NCI-H146 (cell line): ENCODE measurements at places on chromosomes 1 and 21.

- DNase-seq = no peak
These were observed 633 bp upstream of the PPFIA4 start for GRCh38 chr1:203025686-203026030.

- DNase-seq = no peak
These were observed 17.2 kb upstream of the SLC19A1 start for GRCh38 chr21:45559216-45560105.

DNA sequence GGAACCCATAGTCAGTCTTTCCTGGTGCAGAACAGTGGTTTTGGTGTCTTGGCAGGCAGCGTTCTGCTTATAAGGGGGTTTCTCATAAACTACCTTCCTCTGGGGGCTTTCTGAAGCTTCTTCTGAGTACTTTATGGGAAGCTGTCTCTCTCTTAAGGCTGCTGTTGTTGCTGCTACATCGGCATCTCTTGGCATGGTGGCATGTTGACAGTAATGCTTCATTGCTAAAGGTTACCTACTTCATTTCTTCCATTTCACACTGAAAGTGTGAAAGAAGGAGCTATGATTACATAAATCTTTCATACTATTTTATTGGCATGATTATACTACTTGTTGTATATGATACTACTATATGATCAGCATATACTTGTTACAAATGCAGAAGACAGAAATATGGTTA, 6.3 kb upstream of the MAP10 start:
- no peak for DNase-seq

- no peak for DNase-seq
These were observed 261.6 kb upstream of the TMEM51 start for GRCh38 chr1:14891991-14892390.

DNA sequence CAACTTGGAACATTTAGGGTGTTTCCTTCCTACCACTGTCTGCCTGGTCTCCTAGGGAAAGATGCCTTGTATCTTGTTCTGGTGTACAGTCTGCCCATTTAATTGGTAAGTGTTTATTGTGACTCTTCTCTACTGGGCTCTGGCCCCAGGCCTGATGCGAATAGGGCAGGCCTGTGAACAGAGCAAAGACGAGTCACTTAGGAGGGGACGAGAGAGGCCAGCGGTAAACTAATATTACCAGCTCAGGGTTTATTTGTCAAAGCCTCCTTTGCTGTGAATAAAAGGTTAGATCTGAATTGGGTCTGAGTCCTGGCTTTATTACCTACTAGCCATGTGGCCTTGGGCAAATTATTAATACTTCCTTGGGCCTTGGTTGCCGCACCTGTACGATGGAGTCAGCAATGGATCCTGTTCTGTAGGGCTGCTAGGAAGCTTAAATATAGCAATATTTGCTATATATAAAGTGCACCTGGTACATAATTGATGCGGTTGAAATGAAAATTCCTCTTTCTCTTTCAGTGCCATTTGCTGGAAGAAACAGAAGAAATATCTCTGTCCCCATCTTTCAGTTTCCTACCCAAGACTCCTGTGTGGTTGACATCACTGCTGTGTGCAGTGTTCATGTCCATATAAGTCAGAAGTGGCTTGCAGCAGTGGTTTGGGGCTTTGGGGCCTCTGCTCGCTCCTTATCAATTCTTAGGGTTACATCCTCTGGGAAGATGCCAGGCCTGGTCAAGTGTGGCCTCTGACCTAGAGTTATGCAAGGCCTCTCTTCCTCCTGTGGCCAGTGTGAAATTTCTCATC, 32.4 kb downstream of the MAPKAPK2 start:
- DNase-seq = no peak

- DNase-seq = no peak
These were observed 271.8 kb downstream of the HLX start for GRCh38 chr1:221150996-221151395.

GRCh38 chr1:178564086-178564782, 51.3 kb downstream of the TEX35 start:
- no peak for DNase-seq

DNA sequence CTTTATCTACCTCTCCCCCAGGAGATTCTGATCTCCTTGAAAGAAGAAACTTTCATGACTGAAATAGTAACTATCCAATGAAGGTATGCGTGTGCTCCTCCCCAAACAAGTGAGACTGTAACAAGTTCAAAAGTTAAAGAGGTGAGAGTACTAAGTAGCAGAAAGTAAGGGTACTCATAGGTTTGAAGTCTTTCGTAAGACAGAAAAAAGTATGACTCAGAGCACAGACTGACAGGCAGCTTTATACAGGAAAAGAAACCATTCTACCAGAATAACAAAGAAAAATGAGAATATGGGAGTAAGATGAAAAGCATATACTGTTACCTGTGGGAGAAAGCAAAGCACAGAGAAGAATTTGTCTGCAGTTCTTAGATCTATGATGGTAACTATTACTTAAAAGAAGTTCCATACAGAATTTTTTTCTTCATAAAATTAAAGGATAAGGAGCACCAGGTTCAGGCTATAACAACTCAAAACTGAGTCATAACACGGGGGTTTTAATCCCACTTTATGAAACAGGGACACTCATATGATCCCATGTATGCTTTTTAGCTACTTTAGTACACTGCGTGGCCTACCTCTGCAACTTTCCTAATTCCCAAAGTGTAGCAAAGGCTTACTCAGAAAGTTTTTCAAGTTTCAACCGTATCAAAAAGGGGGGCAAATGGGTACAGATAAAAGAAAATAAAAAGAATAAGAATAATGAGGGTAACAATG, 52.0 kb downstream of the FOXJ3 start:
- no peak for DNase-seq

- DNase-seq = no peak
These were observed 231.8 kb downstream of the KCNH1 start for GRCh38 chr1:210901981-210902770.

- DNase-seq = no peak
These were observed 1.5 kb downstream of the GCLM start for GRCh38 chr1:93907718-93908117.

GRCh38 chr1:174049514-174049913, 27.4 kb upstream of the RC3H1 start:
- no peak for DNase-seq

DNA sequence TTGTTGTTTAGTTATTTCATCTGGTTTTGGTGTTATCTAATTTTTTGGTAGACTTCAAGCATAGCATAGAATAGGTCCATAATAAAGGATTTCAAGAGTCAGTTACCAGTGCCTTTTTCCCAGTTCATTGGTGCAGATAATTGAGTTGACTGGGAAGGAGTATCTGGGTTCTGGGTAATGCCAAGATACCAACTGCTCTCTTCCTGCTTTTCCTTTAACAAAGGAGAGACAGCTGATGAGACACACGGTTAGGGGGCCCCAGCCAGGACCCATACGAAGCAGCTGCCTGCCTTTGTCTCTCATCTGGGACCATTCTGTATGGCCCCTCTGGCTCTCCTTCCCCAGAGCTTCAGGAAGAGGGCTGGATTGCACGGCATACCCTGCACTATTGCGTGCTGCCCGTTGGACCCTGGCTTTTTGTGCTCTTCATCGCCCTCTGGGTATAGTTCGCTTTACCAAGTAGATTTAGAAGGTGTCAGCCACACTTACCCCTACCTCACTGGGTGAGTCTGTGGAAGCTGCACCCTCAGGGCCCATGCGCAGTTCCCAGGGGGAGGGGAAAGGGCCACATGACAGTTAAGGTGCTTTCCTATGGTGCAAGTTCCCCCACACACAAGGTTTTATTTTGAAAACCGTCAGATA, 7.0 kb downstream of the NAV1 start:
- DNase-seq = peak; percentile 63

- no peak for DNase-seq
These were observed 10.8 kb downstream of the FMO5 start for GRCh38 chr1:147214325-147214724.

DNA sequence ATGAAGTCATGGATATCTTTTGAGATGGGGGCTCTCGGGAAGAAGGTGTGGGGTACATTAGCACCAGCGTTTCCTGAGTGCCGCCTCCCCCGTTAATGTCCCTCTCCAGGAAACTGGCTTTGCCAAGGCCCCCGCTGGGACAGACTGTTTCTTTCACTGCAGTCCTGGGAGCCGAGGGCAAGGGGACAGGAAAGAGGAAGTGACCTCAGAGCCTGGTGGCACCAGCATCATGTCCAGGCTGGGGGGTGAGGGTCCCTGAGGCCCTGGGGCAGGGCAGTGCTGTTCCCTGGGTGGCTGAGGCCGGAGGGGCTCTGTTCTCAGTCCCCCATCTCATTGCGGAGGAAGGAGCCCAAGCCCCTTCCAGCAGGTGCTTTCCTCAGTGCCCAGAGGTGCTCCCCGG, 5.8 kb downstream of the PFKL start:
- no peak for DNase-seq

DNA sequence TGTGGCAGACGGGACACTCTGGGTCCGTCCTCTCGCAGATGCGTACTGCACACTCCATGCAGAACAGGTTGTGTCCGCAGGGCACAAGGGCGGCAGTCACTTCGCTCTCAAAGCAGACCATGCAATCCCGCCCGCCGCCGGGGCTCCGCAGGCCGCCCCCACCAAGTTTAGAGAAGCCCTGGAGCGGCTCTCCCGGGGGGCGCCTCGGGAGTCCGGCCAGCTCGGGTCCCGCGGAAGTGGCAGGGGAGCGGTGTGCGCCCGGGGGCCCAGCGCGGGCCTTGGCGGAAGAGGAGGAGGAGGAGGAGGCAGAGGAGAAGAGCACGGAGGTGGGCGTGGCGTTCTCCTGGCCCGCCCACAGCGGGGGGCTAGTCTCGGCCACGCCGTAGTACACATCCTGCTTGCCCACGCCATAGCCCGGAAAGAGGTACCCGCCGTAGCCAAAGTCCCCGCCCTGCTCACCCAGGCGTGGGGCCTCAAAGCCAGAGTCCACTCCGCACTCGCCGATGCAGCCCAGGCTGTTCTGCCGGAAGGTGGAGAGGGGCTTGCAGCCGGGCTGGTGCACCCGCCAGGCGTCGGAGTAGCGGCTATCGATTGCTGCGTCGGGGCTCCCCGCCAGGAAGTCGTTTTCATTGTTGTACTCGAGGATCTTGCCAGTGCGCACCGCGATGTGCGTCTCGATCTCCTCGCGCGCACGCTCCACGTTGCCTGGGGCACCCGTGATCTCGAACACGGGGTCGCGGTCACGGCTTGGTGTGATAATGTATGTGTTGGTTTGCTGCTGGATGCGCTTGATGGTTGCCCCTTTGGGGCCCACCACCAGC, 5.4 kb downstream of the MEX3A start:
- DNase-seq = no peak

DNA sequence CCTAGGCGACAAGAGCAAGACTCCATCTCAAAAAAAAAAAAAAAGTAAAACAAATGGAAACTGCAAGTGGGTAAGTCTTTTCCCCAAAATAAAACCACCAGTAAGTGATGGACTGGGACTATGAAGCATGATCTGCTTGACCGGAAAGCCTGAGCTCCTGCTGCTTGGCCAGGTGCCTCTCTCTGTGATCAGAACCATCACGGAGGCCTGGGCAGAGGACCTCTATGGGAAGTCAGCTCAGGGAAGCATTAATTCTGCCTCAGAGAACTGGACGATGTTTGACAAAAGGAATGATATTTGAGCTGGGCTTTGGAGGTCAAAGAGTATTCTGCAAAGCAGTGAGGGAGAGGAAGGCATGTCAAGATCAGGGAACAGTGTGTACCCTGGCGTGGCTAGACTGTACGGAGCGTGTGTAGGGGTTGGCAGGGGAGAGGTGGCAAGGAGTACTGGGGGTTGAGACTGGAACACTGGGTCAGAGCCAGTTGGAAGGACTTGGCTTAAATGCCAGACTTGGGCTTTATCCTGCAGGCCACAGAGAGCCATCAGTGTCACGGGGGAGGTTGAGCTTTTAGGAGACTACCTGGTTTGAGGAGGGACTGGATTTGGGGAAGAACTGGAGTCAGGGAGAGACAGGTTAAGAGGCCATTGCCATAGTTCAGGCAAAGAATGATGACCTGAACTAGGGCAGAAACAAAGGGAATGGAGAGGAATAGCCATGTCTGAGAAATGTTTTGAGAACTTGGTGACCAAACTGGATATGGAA, 16.4 kb downstream of the ATP1A2 start:
- DNase-seq = no peak

GRCh38 chr1:3625151-3625907, 514 bp downstream of the TPRG1L start:
- DNase-seq = peak; percentile 69

- peak; percentile 42 for DNase-seq
These were observed 10.5 kb upstream of the LELP1 start for GRCh38 chr1:153192697-153193096.

GRCh38 chr1:32868806-32869455, 1.8 kb downstream of the FNDC5 start:
- no peak for DNase-seq

GRCh38 chr21:42905195-42905594, 12.1 kb downstream of the NDUFV3 start:
- no peak for DNase-seq

- DNase-seq = peak; percentile 38
These were observed 940 bp upstream of the ATAD3A start for GRCh38 chr1:1510912-1511532.

DNA sequence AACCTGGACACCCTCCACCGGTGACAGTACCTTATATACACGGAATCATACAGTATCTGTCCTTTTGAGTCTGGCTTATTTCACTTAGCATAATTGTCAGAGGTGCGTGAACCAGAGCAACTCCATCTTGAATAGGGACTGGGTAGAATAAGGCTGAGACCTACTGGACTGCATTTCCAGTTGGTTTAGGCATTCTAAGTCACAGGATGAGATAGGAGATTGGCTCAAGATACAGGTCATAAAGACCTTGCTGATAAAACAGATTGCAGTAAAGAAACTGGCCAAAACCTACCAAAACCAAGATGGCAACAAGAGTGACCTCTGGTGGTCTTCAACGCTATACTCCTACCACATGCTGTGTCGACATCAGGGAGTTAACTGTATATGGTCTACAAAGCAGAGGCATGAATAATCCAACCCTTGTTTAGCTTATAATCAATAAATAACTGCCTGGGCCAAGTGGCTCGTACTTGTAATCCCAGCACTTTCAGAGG, 1.4 kb upstream of the FDPS start:
- peak; percentile 39 for DNase-seq

- DNase-seq = no peak
These were observed 1636.8 kb downstream of the AMY1C start for GRCh38 chr1:105386489-105386888.

DNA sequence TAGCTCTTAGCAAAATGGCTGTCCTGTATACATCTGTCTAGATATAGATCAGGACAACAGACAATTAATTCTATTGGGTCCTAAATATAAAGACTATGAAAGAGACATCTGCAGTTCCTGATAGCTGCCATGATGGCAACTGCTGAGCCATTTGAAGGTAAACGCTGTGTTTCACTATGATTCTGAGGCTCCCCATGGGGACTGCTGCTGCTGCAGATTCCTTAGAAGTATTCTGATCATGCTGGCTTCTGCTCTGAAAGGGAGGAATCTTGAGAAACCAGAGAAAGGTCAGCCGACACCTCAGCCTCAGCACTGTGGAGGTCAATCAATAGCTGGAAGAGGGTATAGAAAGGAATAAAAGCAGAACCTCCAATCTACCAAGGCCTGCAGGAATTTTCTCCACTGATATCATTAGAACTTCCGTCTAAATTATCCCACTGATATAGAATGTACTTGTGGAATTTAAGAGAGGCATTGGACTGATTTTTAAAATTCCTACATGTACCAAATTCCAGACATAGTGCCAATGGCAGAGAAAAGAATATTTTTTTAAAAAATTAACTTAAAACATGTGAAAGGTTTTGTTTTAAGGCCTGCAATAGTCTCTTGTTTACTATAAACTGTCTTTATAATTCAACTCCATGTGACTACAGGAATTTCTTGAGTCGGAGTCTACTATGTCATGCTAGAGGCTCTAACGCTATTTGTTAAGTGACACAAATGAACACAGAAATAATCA, 53.2 kb downstream of the DDAH1 start:
- no peak for DNase-seq

GRCh38 chr1:243421784-243422183, 165.9 kb downstream of the SDCCAG8 start:
- no peak for DNase-seq
